ENCODE measurements at places on chromosomes 2 and 18.

GRCh38 chr2:209523867-209524266 is 100.0 kb downstream of the MAP2 start:
- no peak for DNase-seq

GRCh38 chr2:197994751-197995150 is 190.4 kb downstream of the PLCL1 start:
- DNase-seq: no peak

- DNase-seq: no peak
Observed at GRCh38 chr18:50114448-50114847, 80.5 kb downstream of the MYO5B start.

- DNase-seq: no peak
Observed at GRCh38 chr2:2098458-2099167, 232.5 kb downstream of the MYT1L start.

- no peak for DNase-seq
Observed at GRCh38 chr2:230694241-230694640, 18.4 kb upstream of the CAB39 start.
